ENCODE measurements at places on chromosomes 13 and 19.
A peak's percentile ranks its signal among the peaks of the same experiment; 100 is the strongest.

DNA sequence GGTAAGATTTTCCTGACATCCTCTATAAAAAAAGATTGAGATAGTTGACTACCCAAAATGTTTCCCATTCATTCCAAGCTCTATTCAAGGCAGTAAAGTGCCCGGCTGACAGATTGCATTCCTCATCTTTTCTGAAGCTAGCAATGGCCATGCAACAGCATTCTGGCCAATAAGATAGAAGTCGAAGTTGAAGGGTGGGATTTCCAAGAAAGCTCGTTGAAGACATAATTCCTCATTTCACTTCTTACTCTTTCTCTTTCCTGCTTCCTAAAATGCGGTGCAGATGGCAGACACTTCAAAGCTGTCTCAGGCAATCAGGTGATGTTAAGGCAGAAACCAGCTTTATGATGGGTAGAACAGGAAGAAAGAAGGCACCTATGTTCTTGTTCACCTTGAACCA is 13.4 kb upstream of the ALOX5AP start:
- no peak for DNase-seq

GRCh38 chr13:38394777-38395496 is 45.3 kb downstream of the UFM1 start:
- DNase-seq = no peak

DNA sequence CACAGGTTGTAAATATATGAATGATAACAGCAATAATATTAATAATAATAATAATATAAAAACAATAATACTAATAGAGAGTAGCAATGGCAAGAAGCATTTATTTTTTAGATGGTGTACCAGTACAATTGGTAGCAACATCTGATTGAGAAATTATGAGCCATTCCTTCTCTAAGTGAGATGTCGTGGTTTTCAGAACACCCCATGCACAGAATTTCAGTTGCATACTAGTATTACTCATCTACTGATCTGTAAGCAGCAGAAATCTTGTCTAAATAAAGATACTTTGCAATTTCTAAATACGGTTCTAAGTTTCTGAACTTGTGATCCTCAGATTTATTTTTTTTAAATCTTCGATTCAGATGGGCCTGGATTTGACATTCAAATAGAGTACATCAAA is 788.0 kb upstream of the ATXN8OS start:
- DNase-seq = no peak

GRCh38 chr19:55461974-55462626 is 658 bp upstream of the ISOC2 start:
- DNase-seq = peak; percentile 50

GRCh38 chr19:10935371-10936059 is 6.9 kb downstream of the TIMM29 start:
- no peak for DNase-seq

GRCh38 chr13:114135731-114136171 is 3.3 kb upstream of the RASA3 start:
- DNase-seq = no peak

DNA sequence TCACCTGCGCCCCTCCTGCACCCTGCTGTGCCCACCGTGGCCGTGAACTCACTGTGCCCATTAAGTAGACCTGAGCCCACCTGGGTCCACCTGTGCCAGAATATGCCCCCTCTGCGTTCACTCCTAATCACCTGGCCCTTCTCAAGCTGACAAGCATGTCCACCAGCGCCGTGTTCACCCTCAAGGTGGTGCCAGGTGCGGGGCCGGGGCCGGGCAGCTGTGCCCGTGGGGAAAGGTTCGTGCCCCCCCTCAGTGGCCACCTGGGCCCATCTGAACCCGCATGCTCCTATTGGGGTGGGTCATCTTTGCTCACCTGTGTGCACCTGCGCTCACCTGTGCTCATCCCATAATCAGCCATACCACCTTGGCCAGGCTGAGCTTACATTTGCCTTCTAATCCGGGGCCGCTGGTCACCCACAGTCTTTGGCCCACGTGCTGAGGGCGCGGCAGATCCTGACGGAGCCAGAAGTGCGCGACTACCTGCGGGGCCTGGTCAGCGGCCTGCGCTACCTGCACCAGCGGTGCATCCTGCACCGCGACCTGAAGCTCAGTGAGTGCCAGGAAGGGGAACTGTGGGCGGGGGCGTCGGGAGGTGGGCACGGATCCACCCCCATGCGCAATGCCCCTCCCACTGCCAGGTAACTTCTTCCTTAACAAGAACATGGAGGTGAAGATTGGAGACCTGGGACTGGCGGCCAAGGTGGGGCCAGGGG is 2.3 kb downstream of the PLK5 start:
- no peak for DNase-seq

- no peak for DNase-seq
These were observed 25.9 kb upstream of the OR10H2 start for GRCh38 chr19:15701757-15702533.

- peak; percentile 3 for DNase-seq
These were observed 606.5 kb downstream of the UQCRFS1 start for GRCh38 chr19:28606269-28607032.

GRCh38 chr13:113152984-113153809 is 5.3 kb upstream of the PROZ start:
- DNase-seq = peak; percentile 23

DNA sequence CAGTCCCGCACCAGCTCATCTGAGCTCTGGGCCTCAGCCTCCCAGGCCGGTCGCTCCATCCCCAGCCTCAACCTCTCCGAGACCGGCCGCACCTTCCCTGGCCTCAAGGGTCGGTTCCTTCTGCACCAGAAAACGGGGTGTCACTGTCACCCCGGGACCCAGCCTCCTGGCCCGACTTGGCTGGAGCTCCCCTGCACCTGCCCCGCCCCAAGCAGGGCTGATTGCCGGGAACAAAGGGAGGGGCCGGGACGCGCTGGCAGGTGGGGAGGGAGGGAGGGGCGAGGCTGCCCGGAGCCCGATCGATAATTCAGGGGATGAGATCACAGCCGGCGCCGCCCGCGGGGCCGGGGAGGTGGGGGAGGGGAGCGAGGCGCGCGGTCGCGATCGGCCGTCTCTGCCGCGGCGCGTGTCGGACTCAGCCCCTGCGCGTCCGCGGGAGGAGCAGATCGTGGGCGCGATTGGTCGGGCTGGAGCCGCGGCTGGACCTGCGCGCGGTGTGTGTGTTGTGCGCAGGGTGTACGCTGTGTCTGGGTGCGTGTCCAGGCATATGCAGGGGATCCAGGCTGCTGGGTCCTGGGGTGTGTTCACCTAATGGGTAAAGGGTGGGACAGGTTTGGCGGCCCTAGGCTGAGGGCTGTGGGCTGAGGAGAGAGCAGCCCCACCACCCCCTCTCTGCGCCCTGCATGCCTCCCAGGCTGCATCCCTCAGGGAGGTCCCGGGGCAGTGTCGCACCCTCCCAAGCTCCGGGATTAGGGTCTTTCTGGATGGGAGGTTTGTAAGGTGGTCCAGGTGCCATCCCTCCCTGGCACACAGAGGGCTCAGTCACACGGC is 1.1 kb upstream of the SHC2 start:
- no peak for DNase-seq

- peak; percentile 63 for DNase-seq
These were observed 220.3 kb downstream of the DNAJC15 start for GRCh38 chr13:43243711-43244110.

DNA sequence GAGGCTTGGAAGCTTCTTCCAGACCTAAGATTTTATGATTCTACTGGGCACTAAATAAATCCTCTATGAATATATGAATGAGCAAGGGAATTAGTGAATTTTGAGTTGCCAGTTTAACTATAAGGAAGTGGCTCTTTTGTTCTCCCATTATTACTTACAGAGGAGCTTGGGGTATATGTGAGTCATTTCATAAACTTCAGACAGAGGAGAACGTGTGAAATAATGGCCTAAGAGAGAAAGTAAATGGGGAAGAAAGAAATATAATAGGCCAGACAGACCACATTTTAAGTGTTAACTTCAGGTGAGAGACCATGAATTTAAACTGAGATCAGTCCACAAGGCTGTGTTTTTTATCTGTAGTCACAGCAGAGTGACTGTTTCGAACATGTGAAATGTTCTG is 570.9 kb downstream of the GPC6 start:
- DNase-seq = no peak

DNA sequence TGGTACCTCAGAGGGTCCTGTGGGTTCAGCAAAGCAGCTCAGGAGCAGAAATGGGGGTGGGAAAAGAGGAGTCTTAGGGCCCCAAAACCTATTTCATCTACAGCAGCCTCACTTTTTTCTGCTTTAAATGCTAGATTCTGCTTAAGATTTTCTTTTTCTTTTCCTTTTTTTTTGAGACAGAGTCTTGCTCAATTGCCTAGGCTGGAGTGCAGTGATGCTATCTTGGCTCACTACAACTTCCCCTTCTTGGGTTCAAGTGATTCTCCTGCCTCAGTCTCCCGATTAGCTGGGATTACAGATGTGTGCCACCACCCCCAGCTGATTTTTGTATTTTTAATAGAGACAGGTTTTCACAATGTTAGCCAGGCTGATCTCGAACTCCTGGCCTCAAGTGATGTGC is 30.7 kb upstream of the WDFY2 start:
- no peak for DNase-seq

- DNase-seq = no peak
These were observed 1.6 kb upstream of the KMT2B start for GRCh38 chr19:35715981-35716800.

- DNase-seq = no peak
These were observed 421.1 kb downstream of the FGF9 start for GRCh38 chr13:22091971-22092300.

DNA sequence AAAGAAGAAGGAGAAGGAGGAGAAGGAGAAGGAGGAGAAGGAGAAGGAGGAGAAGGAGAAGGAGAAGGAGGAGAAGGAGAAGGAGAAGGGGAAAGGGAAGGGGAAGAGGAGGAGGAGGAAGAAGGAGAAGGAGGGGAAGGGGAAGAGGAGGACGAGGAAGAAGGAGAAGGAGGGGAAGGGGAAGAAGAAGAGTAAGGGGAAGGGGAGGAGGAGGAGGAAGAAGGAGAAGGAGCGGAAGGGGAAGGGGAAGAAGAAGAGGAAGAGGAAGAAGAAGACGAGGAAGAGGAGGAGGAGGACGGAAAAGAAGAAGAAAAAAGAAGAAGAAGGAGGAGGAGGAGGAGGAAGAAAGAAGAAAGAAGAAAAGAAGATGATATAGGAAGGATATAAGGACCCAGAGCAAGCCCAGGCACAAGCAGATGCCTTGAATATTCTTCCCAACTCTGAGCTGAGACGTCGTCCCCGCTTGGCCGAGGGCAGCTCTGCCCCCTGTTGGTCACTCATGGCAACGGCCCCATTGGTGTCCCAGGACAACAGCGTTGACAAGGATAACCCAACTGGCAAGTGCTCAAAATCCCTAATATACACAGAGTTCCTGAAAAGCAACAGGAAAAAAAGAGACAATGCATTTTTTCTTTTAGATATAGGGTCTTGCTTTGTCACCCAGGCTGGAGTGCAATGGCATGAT is 30.6 kb upstream of the IGSF23 start:
- DNase-seq = peak; percentile 31

GRCh38 chr13:104608331-104608730 is 1542.1 kb upstream of the SLC10A2 start:
- no peak for DNase-seq

DNA sequence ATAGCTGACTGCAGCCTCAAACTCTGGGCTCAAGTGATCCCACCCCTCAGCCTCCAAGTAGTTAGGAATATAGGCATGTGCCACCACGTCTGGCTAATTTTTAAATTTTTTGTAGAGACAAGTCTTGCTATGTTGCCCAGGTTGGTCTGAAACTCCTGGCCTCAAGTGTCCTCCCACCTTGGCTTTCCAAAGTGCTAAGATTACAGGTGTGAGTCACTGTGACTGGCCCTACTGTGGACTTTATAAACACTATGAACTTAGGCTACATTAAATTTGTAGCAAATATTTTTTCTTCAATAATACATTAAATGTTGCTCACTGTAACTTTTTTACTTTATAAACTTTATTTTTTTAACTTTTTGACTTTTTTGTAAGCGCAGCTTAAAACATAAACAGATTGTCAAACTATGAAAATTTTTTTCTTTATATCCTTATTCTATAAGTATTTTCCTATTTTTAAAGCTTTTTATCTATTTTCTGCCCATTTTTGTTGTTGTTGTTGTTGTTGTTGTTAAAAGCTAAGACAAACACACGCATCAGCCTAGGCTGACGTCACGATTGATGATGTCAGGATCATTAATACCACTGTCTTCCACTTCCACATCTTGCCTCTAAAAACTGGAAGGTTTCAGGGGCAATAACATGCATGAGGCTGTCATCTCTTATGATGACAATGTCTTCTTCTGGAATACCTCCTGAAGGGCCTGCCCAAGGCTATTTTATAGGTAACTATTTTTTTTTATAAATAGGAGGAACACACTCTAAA is 204.2 kb downstream of the KLF5 start:
- no peak for DNase-seq

GRCh38 chr19:3818918-3819317 is 32.7 kb upstream of the MATK start:
- DNase-seq = no peak

- DNase-seq = no peak
These were observed 16.3 kb downstream of the CILP2 start for GRCh38 chr19:19554074-19555023.

GRCh38 chr13:45276913-45277312 is 64.1 kb downstream of the TPT1 start:
- no peak for DNase-seq

- DNase-seq = no peak
These were observed 121.0 kb downstream of the CRYL1 start for GRCh38 chr13:20404488-20405222.

DNA sequence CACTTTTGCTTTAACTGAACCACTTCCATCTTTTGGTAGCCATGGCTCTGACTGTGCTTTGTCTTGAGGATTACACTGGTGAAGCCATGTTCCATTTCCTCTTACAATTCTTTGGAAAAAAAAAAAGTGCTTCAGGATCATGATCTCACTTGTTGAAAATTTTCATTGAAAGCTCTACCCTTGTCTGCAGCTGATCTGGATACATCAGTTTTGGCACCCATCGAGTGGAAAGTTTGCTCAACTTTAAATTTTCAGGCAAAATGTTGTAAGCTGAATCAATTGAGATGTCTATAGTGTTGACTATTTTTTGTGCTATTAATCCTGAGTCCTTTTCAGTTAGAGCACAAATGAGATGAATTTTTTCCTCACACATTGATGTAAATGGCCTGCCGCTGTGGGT is 48.3 kb upstream of the RFXAP start:
- DNase-seq = no peak

DNA sequence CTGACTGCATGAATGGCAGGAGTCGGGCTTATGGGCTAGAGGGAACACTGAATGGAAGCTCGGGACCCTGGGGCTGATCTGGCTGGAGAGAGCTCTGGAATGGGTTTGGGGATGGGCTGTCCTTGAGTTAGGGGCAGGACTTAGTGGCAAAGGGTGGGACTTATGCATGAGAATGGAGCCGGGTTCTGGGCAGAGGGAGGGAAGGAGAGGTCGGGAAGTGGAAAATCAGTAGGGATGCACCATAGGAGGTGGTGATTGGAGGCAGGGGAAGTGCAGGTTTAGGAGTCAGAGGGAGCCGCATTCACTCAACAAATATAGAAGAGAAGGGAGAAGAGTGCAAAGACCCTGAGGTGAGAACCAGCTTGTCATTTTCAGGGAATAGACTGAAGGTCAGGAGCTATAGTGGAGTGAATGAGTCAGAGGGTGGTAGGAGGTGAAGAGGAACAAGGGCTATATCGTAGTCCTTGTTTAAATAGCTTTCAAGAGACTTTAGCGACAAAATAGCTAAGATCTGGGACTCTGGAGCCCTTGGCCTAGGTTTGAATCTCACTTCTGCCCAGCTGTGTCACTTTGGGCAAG is 748 bp downstream of the RAB4B start:
- peak; percentile 64 for DNase-seq

- DNase-seq = no peak
These were observed 13.3 kb upstream of the MKNK2 start for GRCh38 chr19:2064395-2064787.

Measured in common myeloid progenitor, CD34-positive (primary cell).